T-helper 9 cell (primary cell): ENCODE measurements at places on chromosomes 16 and 17.

- no peak for DNase-seq
Observed at GRCh38 chr16:64013856-64014255, 1108.0 kb downstream of the CDH11 start.

DNA sequence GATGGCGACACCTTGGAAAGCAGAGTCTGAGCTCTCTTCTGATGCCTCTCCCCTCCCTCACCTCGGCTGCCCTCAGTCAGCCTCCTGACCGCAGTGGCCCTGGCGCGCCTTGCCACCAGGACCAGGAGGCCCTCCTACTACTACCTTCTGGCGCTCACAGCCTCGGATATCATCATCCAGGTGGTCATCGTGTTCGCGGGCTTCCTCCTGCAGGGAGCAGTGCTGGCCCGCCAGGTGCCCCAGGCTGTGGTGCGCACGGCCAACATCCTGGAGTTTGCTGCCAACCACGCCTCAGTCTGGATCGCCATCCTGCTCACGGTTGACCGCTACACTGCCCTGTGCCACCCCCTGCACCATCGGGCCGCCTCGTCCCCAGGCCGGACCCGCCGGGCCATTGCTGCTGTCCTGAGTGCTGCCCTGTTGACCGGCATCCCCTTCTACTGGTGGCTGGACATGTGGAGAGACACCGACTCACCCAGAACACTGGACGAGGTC lies 4.4 kb downstream of the GPR142 start:
- DNase-seq, result no peak

- no peak for DNase-seq
Observed at GRCh38 chr16:31335431-31335830, 19.5 kb upstream of the ITGAX start.

GRCh38 chr17:28675980-28676379 lies 14.0 kb downstream of the SUPT6H start:
- DNase-seq, result no peak

GRCh38 chr17:1592751-1593629 lies 30.4 kb upstream of the PITPNA start:
- no peak for DNase-seq
